Left kidney (tissue), 8 donors: ENCODE measurements at places on chromosomes 6 and 20. TPM values are rescaled to one million over a fixed set of nuclear protein-coding genes. Genes with fewer than 3 reads are reported as not detected.

- no peak for DNase-seq
Measured at GRCh38 chr6:156313037-156313436, 464.1 kb upstream of the ARID1B start.

DNA sequence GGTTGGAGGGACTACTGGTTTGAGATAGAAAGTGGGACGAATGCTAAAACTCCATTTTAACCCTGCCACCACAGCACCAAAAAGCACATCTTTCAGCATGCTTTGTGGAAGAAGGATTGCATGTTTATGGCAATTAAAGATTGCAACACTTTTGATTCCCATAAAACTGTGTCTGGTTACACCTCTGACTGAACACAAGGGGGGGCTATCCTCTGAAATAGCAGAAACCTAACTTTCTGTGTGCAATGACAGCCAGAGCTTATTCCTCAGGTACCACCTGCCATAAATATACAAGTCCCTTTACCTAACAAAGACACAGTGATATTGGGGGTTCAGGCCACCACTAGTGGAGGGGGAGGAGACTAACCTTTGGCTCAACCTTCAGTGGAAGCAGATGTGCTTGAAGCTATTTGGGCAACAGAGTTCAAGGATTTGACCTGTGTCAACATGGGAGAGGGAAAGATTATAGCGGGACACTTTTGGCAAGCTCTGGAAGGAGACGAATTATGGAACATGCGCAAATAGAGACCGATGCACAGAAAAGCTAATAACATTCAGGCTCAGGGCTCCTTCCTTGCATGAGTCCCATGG, 9.6 kb upstream of the PLG start:
- DNase-seq, result no peak

DNA sequence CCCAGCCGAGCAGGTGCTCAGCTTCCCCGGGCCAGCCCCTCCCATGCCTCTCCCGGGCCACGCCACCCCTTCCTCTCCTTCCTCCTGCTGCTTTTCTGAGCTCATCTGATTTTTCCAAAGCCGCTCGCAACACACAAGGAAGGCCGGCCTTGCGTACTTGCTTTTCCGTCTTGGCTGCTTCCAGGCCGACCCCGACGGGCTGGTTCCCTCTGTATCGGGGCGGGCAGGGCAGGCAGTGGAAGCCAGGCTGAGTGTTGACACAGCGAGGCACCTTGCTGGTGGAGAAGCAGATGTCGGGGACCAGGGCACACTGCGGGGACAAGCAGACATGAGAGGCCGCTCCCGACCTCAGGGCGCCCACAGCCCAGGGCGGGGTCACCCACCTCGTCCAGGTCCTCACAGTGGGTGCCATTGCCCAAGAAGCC, 21.1 kb downstream of the THBS2 start:
- DNase-seq, result no peak

GRCh38 chr6:127076466-127076865, 42.0 kb upstream of the RSPO3 start:
- no peak for DNase-seq

DNA sequence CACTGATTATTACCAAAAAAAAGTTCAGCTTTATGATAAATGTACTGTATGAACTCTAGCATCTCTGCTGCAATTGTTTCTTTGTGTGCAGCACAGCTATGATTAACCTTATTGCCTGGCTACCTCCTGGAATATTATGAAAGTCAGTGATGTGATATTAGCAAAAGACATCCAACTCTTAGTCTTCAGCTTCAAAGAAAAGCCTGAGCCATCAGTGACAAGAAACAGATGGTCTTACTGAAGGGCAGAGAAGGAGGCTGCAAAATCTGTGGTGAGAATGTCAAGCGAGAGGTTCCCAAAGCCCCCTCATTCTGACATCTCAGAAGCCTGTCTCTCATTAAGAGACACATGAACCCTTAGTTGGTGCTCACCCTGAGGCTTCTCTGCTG, 89.4 kb upstream of the TNFAIP3 start:
- no peak for DNase-seq

ZSCAN23 gene
- polyA plus RNA-seq, result 16.5 TPM

CRISP2 gene
- polyA plus RNA-seq, result 0.20 TPM

SDCBP2 gene
- 1.7 TPM for polyA plus RNA-seq

C20orf204 gene
- 0.95 TPM for polyA plus RNA-seq
